Cardiac muscle cell (in vitro differentiated cells and primary cell): ENCODE measurements at places on chromosomes 7 and 10. TPM values are rescaled to one million over a fixed set of nuclear protein-coding genes. Genes with fewer than 3 reads are reported as not detected.

Gene SPDYE2B
- polyA plus RNA-seq = 0.43 and 0.72 TPM in 2 replicates

Gene MSS51
- polyA plus RNA-seq = 2.1 and 3.5 TPM in 2 replicates

Gene VSTM4
- polyA plus RNA-seq = 3.6 and 6.8 TPM in 2 replicates

Gene OR2A5
- polyA plus RNA-seq = not detected in 2 replicates

Gene GPRIN2
- 3.3 and 3.7 TPM in 2 replicates for polyA plus RNA-seq

Gene KEL
- polyA plus RNA-seq = 12.6 and 15.5 TPM in 2 replicates

Gene SEMA3D
- 2.1 and 3.5 TPM in 2 replicates for polyA plus RNA-seq

Gene CPED1
- 0.67 and 1.1 TPM in 2 replicates for polyA plus RNA-seq

Gene SPDYE11
- 0.73 and 1.1 TPM in 2 replicates for polyA plus RNA-seq

Gene MYO1G
- polyA plus RNA-seq = 0.20 and 0.78 TPM in 2 replicates

Gene STAG3
- polyA plus RNA-seq = 5.8 and 6.8 TPM in 2 replicates

Gene MYL10
- not detected in 2 replicates for polyA plus RNA-seq

Gene LAMB4
- not detected in 2 replicates for polyA plus RNA-seq

Gene DDIT4
- polyA plus RNA-seq = 210 and 276 TPM in 2 replicates

Gene FKBP6
- polyA plus RNA-seq = 0.11 TPM in 1 of 2 replicates, not detected in the other

Gene SH2D4B
- not detected in 2 replicates for polyA plus RNA-seq

Gene PPP1R3A
- 16.2 and 17.5 TPM in 2 replicates for polyA plus RNA-seq

Gene MRPS24
- 183 and 198 TPM in 2 replicates for polyA plus RNA-seq

Gene CYP2E1
- 1.1 and 2.0 TPM in 2 replicates for polyA plus RNA-seq

Gene ENKUR
- 0.14 and 0.15 TPM in 2 replicates for polyA plus RNA-seq

Gene OR9A4
- not detected in 2 replicates for polyA plus RNA-seq

Gene ALOX5
- polyA plus RNA-seq = 0.48 and 0.64 TPM in 2 replicates

Gene SEMA3A
- 33.5 and 34.1 TPM in 2 replicates for polyA plus RNA-seq

Gene PBLD
- 4.6 and 5.6 TPM in 2 replicates for polyA plus RNA-seq

Gene HTRA1
- polyA plus RNA-seq = 226 and 289 TPM in 2 replicates

Gene WDR86
- polyA plus RNA-seq = 58.8 and 87.0 TPM in 2 replicates

Gene FOXK1
- polyA plus RNA-seq = 8.7 and 14.4 TPM in 2 replicates

Gene CDC14C
- 0.06 TPM in 1 of 2 replicates, not detected in the other for polyA plus RNA-seq
